ENCODE measurements at places on chromosomes 1 and 21.

GRCh38 chr1:9654051-9654833 is 2.7 kb downstream of the PIK3CD start:
- DNase-seq: peak; percentile 75

GRCh38 chr1:243595527-243596210 is 254.4 kb downstream of the AKT3 start:
- DNase-seq: no peak

DNA sequence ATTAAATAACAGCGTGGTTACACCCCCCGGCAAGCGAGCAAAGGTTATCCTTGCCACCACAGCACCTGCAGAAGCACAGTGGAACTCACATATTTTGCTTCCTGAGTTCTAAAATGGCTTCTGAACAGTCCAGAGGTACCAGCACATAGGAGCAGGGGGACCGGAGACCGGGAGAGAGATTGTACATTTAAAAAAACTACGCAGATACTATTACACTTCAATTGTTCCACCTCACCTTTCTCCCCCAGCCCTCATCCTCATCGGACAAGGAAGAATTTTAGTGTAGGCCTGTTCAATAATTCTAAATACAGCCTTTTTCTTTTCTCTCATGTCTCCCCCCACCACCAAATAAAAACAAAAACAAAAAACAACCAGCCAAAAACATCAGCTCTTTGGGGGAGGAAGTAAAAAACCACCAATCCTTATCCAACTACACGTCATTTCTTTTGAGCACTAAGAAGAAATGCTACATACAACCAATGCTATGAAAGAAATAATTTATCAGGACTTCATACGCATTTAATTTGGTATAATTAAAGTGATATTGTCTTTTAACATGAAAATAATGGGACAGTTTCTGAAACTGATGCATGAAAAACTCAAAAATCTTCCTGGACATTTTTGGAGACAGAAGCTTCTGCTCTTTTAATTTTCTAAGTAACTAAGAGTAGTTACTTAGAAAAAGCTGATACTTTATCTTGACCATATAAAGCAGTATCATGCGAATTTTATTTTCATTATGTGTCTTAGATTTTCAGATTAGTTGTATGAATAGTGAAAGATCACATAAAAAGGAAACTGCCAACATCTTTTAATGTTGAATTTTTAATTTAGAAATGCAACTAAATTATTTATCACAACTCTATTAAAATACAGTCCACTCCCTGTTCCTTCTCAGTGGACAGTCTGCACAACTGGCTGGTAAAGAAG is 9.1 kb downstream of the CDKN2C start:
- no peak for DNase-seq

GRCh38 chr1:54944610-54945392 is 35.6 kb upstream of the TMEM61 start:
- DNase-seq: peak; percentile 55

- no peak for DNase-seq
Measured at GRCh38 chr1:97903626-97904025, 17.2 kb downstream of the DPYD start.

GRCh38 chr1:192732787-192733186 is 76.1 kb upstream of the RGS2 start:
- no peak for DNase-seq

DNA sequence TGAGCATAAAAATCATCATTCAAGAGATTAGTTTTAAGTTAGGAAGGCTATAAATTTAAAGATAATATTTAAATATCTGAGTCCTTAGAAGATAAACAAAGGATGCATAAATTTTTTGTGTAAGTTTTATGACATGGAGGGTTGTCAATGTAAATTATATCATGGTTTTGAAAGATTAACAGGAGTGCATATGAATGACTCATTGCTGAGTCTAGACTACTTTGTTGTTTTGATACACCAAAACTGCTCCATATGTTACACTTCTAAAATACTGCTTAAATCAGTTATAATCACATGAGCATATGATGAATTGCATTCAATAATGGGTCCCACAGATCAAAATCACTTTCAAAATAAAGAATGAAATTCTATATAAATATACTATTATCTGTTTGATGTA is 312.5 kb downstream of the KCNT2 start:
- no peak for DNase-seq

- no peak for DNase-seq
Measured at GRCh38 chr1:18466676-18467075, 14.1 kb upstream of the KLHDC7A start.

GRCh38 chr1:181443231-181443853 is 40.0 kb upstream of the CACNA1E start:
- no peak for DNase-seq

DNA sequence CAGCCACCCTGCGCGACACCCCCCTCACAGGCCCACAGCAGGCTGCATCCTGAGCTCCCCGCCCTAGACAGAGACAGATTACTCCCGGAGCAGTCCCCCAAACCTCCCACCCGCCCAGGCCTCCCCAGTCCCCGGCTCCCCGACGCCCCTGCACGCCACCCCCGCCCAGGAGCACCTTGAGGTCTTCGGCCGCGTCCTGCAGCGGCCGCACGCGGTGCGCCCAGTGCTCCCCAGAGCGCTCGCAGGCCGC is 731 bp downstream of the TRIM11 start:
- DNase-seq: no peak

- no peak for DNase-seq
Measured at GRCh38 chr1:10823000-10823401, 26.6 kb upstream of the CASZ1 start.

Data from stimulated activated effector memory CD8-positive, alpha-beta T cell treated with anti-CD3 and anti-CD28 coated beads, Interleukin-12 subunit alpha, Interleukin-12 subunit beta, amount 100 ng/mL, for 72 hours (primary cell).